ENCODE measurements at places on chromosomes 4 and X.

DNA sequence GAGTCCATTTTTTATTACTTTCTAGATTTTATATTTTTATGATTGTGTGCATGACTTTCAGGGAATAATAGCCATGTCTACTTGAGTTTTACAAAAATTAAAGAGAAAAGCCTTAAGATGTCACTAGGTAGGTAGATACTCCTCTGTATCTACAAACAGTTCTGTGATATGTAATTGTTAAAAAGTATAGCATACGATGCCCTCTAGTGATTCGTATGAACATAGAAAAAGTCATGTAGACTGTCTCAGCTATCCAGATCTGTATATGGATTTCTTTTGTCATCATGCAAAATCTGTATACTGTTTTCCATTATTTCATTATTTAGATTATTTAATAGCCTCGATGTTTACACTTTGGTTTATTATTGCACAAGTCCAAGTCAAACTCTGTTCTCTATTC, 856.6 kb downstream of the CENPC start:
- DNase-seq, result no peak

DNA sequence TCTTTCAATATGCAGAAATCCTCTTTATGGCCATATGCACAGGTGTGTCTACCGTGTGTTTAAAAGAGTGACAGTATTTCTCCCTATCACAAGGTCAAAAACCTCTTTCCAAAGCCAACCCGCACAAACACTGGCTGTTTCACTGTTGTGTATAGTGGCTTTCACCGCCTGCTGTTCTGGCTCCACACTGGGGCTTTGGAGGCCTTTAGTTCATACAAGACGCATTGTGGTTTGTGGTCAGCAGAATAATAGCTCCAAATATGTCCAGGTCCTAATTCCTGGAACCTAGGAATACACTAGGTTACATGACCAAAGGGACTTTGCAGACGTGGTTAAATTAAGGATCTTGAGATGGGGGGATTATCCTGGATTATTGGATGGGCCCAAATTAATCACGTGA, 40.7 kb upstream of the FAM9A start:
- no peak for DNase-seq

GRCh38 chr4:143095447-143095846, 89.3 kb upstream of the USP38 start:
- DNase-seq, result no peak

DNA sequence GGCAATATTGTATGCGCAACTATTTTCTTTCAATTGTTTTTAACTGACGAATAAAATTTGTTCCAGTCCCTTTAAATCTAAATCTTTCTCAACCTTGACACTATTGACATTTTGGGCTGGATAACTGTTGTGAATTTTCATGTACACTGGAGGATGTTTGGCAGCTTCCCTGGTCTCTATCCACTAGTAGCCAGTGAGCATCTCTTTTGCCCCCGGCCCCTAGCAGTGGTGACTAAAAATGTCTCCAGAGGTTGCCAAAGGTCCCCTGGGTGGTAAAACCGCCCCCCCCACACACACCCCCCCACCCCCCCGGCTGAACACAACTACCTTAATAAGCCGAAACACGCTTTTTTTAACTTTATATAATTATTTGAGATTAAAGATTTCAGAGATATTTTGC, 514 bp downstream of the FANCB start:
- DNase-seq, result no peak

GRCh38 chr4:142324572-142324971, 521.5 kb downstream of the INPP4B start:
- no peak for DNase-seq

DNA sequence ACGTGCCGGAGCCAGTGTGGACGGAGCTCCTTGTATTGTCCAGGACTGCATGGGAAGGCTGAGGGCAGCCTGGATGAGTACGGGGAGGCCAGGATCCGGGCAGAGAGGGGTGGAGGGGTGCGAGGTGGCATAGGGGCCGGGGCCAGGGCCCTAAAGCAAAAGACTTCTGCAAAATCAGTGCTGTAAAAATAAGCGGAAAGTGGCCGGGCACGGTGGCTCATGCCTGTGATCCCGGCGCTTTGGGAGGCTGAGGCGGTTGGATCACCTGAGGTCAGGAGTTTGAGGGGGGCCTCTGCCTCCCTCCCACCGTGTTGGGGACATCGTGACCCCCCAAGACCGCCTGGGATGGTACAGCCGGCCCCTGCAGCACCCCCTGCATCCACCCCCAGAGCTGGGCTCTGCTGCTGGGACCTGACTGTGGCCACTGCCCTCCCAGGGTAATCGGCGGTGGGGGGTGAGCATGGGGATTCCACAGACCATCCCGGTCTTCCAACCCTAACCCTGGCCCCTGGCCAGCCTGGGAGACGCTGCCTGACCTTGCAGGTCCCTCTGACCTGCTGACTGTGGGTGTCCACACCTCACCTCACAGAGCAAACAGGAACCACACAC, 23.4 kb upstream of the PLCXD1 start:
- no peak for DNase-seq

- DNase-seq, result no peak
Measured at GRCh38 chrX:16827225-16827624, 41.0 kb downstream of the TXLNG start.

DNA sequence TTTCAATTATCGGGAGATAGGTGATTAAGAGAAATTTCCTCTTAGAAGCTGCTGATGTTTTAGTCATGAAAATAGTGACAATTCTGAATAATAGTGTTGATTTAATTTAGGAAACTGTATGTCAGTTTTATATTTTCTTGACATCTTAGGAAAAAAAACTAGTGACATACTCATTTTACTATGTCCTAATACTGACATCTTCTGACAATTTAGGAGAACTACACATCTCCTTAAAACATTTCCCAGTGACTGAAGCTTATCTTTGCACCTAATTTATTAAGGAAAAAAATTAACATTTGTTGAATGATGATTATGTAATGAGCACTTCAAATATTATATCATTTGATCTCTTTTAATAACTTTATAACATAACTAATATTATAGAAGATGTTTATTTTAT, 42.0 kb upstream of the RBMXL3 start:
- peak; percentile 0 for DNase-seq

DNA sequence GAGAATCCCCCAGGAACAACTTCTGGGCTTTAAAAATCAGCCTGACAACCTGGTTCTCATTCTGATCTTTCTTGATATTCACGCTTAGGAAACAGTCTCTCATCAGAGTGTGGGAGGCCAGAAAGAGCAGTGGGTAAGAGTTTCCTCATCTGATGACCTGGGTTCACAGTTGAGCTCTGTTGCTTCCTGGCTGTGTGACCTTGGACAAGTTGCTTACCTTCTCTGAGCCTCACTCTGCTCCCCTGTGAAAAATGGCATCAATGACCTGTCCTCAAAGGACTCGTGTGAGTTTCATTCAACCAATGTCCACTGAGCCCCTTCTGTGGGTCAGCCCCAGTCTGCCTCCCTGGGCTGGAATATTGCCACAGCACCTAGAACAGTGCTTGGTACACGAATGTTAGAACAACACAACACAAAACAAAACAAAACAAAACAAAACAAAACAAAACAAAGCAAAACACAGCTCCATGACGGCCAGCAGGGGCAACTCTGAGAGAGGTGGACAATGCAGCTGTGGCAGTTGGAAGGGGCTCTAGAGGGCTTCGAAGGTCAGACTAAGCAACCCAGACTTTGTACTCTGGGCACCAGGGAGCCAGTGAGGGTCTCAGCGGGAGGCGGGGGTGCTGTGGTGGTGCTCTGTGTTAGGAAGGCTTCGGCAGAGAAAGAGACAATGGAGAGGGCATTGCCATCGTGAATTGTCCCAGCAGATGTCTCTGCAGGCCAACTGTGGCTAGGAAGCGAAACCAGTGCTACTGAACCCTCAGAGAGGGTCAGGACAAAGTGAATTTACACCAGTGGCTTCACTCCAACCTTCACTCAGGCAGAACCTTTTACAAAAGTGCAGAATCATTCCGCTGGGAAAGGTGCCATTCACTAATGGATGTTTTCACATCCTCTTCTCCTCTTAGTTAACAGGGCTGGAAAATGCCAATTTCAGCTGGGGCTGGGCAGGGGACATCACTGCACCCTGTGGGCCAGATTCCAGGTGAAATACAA, 14.3 kb upstream of the C4orf50 start:
- no peak for DNase-seq

DNA sequence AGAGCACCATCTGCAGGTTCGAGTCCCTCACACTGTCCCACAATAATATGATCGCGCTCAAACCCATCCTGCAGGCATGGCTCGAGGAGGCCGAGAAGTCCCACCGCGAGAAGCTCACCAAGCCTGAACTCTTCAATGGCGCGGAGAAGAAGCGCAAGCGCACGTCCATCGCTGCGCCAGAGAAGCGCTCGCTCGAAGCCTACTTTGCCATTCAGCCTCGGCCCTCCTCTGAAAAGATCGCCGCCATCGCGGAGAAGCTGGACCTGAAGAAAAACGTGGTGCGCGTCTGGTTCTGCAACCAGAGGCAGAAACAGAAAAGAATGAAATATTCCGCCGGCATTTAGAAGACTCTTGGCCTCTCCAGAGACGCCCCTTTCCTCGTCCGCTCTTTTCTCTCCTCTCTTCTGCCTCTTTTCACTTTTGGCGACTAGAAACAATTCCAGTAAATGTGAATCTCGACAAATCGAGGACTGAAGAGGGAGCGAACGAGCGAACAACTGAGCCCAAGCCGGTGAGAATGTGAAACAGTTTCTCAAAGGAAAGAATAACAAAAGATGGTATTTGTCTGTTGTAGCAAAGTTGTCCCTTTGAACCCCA, 1.9 kb downstream of the POU4F2 start:
- DNase-seq, result no peak

DNA sequence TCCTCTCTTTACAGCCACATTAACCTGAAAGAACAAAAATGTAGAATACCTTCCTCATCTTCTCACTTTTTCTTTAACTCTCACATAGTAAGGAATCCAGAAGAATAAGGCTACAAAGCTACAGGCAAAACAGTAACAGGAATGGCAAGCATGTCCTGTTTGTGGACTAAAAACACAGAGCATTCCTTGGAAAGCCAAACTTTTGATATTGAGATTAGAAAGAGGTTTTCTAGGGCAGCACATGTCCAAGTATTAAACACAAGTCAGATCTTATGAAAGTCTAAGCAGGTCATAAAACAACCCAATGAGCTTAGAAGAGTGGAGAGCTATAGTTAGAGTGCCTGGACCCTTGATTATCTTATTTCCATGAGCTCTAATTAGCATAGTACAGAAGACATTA, 58.2 kb upstream of the FAM9C start:
- no peak for DNase-seq

DNA sequence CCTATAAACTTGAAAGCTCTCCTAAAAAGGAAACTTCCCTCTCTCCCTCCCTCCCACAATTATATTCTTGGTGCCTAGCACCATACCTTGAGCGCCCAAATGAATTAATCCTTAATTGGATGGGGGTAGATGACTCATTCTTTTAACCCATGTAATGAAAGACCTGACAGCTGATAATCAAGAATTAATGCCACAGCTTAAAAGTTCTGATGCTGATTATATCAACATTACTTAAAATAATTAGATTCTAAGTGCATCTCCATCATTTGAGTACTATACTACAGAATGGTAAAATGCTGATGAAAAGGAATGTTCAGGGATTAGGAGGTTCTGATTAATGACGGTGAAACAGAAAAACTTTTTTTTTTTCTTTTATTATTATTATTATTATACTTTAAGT, 117.0 kb downstream of the ENOX2 start:
- DNase-seq, result no peak

- DNase-seq, result no peak
Measured at GRCh38 chr4:2805712-2806389, 13.0 kb downstream of the SH3BP2 start.

- no peak for DNase-seq
Measured at GRCh38 chr4:11675051-11675800, 246.5 kb upstream of the HS3ST1 start.

DNA sequence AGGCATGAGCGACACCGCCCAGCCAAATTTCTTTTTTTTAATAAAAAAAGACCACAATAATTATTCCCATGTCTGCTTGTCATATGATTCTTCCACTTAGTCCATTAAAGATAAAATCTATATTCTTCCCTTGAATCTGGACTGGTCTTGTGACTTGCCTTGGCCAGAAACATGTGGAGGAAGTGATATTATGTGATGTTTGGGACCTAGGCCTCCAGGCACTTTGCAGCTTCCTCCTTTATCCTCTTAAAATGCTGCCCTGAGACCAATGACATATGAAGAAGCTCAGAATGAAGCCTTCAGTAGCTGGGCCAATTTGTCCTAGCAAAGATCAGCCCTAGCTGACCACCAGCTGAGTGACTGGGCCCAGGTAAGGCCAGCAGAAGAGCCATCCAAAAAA, 250.0 kb downstream of the INPP4B start:
- no peak for DNase-seq

DNA sequence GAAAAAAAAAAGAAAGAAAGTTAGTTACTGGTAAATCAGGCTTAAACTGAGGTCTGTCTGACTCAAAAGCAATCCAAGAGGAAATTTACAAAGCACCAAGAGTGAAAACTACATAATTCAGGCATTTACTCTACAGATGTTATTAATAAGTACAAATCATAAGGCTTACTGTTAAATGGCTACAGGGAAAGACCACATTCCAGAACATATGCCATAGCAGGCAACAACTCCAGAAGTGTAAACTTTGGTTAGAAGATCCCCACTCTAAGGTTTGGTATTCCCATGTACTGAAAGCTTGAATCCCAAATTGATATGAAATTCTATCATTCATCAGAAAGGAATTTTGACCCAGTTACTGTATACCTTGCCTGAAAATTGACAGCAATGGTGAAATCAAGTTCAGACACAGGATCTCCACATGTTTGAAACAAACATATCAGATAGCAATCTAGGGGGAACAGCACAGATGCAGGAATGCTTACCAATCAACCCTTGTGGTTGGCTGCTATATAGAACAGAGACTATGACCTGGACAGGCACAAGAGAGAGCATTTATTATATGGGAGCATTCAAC, 6.6 kb downstream of the USP26 start:
- DNase-seq, result no peak

DNA sequence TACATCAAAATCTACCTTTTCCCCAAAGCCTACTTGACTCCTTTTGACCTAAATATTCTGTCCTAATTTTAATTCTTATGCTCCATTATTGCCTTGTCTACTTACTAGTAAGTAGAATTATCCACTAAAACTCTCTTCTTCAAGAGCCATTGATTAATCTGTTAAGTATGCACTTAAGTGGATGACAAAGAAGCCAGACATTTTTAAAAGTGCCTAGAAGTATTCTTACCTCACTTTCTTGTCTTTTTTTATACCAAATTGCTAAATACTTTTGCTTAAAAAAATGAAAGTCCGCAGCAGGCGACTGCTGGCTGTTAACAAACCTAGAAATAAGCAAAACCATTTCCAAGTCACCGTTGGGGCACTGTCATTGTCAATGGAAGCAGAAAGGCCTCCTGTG, 20.1 kb upstream of the FRMPD4 start:
- DNase-seq, result no peak

- DNase-seq, result no peak
Measured at GRCh38 chr4:7170012-7170411, 22.3 kb upstream of the SORCS2 start.

GRCh38 chrX:37679230-37679629, 6.4 kb upstream of the XK start:
- DNase-seq, result no peak

All from inflammatory macrophage treated with lipopolysaccharide for 1 hour (primary cell).